IPS DF 19.7 (cell line): ENCODE measurements at places on chromosomes 5 and 9.

DNA sequence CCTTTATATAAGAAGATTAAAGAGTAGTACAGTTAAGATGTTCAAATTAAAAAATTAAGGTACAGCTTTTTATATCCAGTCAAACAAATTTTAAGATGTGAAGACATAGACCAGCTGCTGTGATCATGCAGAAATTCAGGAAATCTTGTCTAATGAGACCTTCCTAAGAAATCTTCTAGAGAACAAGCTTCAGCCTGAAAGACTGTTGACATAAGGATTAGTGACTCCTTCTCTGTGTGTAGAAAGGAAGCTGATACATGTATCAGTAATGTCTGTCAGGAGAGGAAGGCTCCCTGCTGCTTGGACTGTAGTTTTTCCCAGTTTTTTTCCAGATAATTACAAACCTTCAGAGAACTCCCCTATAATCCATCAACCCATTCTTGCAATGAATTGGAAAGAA, 75.8 kb upstream of the PCSK5 start:
- DNase-seq: no peak

DNA sequence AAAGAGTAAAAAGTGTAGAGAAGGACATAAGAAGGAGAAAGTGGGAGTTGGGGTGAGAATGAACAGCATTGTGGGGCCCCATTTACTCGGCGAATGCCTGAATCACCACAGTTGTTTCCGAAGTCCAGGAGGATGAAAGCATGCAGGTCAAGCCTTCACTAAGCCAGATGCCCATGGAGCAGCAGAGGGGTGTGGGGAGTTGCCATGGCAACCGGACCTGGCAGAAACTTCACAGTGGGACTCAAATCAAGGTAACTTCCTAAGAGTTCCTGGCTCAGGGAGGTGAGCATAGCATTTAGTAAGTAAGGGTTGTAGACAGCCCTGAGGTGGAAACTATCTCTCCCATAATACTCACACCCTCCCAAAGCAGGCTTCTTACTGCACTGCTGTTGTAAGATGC, 357.1 kb downstream of the TRIM32 start:
- DNase-seq: peak; percentile 45

DNA sequence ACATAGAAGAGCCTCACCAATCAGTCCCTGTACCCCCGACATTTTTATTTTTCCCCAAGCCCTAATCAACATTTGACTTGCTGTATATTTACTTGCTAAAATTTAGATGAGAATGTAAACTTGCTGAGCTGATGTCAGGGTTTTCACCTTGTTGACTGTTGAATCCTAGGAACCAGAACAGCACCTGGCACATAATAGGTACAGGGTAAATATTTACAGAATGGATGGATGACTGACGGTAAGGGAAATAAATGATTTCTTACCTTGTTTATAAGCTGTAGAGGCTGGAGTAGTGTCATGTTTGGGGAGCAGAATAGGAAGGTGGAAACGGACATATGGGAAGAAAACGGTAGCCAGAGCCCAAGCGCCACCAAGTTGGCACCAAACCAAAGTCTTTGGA, 107.0 kb upstream of the NUDT12 start:
- no peak for DNase-seq

GRCh38 chr5:144125163-144125726, 45.2 kb downstream of the YIPF5 start:
- no peak for DNase-seq

GRCh38 chr9:98607152-98607551, 101.6 kb downstream of the GABBR2 start:
- DNase-seq: no peak

DNA sequence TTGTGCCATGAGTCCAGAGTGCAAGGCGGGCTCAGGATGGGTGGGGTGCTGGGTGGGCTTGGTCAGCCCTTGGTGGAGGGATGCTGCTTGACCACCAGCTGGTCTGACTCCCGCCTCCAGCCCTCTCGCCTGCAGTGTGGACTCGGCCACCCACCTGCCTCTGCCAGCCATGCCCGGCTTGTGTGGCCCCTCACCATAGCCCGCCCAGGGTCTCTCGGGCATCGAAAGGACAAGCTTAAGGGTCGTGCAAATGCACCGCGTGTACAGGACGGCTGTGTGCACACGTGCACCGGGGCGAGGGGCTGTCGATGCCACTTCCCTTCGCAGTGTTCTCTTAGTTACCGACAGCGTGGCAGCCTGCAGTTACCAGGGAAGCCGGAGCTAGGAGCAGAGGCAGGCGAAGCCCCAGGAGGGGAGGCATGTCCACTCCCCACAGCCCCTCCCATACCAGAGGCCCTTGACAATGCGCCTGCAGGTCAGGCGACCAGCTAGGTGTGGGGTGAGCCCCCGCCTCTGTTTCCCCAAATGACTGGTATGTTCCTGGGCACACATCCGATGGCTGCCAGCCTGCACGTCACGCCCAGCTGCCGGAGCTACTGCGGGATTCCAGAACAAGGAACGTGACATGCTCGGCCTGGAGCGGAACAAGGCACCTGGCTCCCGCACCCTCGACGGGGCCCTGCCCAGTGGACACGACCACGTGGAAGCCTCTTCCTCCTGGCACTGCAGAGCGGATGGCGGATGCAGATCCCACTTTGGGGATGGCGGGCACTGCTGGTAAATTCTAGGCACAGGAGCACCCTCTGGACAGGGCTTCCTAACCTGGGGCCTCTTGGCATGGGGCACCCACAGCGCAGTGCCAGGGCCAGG, 7.8 kb downstream of the LCN9 start:
- no peak for DNase-seq

DNA sequence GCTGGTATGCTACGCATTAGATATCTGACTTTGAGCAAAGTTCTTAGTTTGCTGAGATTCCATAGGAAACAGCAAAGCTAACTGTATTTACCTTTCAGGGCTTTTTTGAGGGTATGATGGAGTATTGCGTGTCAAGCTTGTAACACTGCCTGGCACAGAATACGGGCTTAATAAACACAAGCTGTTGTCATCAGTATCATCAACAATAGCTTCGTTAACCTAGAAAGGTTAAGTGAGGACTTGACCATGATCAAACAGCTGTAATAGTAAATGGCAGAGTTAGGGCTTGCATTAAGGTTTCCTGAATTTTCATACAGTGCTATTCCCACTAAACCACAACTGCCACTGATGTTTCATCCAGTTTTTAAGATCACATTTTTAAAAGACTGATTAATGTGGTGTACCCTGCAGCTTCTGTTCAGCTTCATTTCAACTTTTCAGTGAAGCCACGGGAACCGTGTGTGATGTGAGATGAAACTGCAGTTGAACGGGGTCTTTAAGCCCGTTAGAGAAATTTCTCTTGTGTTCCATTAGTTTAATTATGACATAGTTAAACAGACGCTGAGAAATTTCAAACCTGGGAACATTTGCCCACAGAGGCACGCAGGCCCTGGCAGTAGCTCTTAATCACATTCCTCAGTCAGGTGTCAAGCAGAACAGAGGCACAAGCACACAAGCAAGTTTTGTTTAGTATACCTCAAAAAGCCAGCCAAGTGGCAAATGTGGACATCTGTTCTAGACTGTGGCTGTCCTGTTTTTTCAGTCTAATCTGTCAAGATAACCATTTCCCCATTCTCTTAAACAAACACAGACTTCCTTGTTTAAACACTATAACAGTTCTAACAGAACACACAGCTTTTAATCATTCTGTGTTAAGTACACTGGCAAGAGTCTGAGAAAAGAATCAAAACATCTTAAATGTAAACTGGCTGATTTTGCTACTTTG, 147.1 kb downstream of the ZNF608 start:
- DNase-seq: no peak
